CD4-positive, CD25-positive, alpha-beta regulatory T cell (primary cell): ENCODE measurements at places on chromosomes 4 and X. TPM values are rescaled to one million over a fixed set of nuclear protein-coding genes. Genes with fewer than 3 reads are reported as not detected.
A peak's percentile ranks its signal among the peaks of the same experiment; 100 is the strongest.

DNA sequence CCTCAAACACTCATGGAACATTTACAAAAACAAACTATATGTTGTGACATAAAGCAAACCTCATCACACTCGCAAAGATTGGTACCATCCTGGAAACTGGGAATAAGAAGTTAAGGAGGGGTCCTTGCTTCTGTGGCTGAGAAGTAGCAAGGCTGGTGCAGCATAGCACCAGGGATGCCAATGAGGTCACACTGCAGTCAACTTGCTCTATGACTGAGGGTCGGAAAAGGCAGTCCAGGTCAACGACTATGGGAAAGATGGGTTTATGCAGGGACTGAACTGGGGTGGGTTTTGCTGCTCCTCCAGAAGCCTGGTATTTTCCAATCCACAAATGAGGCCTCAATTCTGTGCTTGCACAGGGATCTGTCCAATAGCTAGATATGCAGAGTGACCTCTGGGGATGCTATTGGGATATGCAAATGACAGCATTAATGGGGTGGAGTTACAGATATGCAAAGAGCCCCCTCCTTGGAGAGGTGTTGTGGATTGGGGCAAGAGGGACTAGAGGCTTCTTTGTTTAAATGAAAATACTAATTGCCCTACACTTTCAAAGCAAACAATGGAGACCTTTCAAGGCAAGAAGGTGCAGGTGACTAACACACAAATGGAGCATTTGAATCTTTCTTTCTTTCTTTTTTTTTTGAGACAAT, 7.2 kb upstream of the IL13RA1 start:
- H3K27ac ChIP-seq: no peak overlapping the region
- no peak for DNase-seq
- H3K27me3 ChIP-seq: no peaks in the 10 kb centered on the region
- H3K4me3 ChIP-seq: no peak overlapping the region
- no peaks in the 10 kb centered on the region for H3K4me1 ChIP-seq

DNA sequence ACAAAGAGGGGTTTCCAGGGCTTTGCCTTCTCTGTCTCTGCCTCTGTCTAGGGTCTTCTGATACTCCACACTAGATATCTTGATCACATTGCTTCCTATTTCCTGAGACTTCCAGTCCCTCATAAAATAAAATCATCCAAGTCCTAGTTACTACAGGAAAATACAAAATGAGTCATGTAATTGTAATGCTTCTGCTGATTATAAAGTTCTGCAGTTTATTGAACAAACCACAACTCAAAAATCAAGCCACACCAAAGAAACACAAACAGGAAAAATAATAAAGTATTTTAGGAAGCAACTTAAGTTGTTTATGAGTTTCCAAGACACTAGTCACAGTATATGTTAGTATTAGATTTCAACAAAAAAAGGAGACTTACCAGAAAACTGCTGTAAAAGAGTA, 695.1 kb upstream of the GALNTL6 start:
- no peak overlapping the region for H3K4me3 ChIP-seq
- no peaks in the 10 kb centered on the region for H3K27me3 ChIP-seq
- H3K27ac ChIP-seq: no peak overlapping the region
- no peaks in the 10 kb centered on the region for H3K36me3 ChIP-seq

DNA sequence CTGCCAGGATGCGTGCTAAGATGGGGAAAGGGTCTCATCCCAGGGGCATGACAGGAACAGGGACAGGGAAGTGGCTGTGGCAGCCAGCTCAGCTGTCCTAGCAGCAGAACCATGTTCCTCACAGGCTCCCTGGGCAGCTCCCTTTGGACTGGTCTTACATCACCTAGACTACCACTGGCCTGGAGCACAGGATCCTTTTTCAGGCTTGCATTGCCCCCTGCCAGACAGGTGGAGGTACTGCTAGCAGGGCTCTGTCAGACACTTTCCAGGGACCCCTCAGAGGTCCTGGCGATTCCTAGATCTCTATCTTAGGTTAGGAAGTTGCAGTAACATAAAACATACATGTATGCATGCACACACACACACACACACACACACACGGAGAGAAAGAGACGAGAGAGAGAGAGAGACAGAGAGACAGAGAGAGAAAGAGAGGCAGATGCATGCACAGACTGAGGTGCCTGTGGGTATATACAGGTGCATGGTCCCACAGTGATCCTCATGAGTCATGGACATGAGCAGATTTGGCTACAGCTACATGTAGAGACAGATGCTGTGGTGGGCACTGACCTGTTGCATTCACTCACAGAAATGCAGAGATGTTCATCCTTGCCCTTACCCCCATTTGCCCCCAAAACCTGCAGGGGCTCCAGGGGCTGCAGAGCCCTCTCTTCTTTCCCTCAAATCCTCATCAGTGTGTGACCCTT, 63.6 kb downstream of the STARD8 start:
- DNase-seq: no peak
- H3K27ac ChIP-seq: no peak overlapping the region
- no peaks in the 10 kb centered on the region for H3K36me3 ChIP-seq
- no peaks in the 10 kb centered on the region for H3K4me1 ChIP-seq

- no peak for DNase-seq
- H3K27me3 ChIP-seq: no peaks in the 10 kb centered on the region
- H3K4me3 ChIP-seq: no peak overlapping the region
Observed at GRCh38 chr4:148305751-148306150, 136.5 kb downstream of the NR3C2 start.

- no peak for DNase-seq
- H3K4me1 ChIP-seq: no peaks in the 10 kb centered on the region
- H3K27ac ChIP-seq: no peak overlapping the region
Observed at GRCh38 chrX:65910899-65911298, 129.0 kb downstream of the VSIG4 start.

DNA sequence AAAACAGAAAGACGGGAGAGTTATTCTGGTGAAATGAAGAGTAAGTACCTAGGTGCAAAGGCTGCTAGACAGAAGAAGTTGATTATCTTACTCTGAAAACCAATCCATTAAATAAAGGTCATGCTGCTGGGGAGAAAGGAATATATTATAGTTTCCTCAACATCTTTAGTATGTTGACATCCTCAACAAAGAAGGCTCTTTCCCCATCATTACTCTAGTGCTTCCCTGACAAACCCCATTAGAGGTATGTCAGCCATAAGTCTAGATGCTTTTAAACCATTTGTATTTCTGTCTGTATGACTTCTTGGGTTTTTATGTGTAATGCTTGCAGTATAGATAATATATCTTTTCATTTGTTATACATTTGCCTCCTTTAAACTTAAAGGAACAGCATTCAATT, 75.9 kb downstream of the ADGRL3 start:
- no peaks in the 10 kb centered on the region for H3K4me1 ChIP-seq
- H3K36me3 ChIP-seq: no peaks in the 10 kb centered on the region
- H3K27me3 ChIP-seq: no peaks in the 10 kb centered on the region
- H3K27ac ChIP-seq: no peak overlapping the region
- no peak overlapping the region for H3K4me3 ChIP-seq

DNA sequence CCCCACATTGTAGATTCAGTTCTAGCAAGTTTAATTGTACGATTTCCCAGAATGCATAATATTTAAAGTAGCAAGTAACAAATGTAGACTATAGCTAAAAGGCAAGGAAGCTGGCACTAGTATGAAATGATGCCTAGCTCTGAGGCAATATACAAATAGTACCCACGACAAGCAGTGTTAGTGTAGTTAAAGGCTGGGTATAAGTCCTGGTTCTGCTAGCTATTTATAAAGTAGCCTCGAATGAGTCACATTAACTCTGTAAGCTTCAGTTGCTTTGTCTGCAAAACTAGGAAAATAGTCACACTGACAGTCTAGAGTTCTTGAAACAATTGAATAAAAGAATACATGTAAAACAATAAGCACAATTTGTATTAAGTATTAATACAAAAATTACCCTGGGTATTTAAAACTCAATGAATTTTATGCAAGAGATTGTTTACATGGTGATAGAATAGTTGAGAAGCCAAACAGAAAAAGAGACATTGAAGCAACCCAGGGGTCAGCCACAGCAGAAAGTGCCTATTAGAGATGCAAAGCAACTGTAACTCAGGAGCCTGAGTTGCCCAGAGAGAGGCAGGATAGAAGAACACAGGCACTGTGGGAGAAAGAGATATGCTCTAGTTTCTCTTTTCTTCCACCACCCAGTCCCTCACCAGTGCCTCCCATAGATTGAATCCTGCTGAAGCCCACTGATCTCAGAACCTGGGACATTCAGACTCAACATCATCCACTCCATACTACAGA, 949.0 kb downstream of the C4orf33 start:
- H3K27me3 ChIP-seq: no peaks in the 10 kb centered on the region
- no peak for DNase-seq
- no peak overlapping the region for H3K4me3 ChIP-seq
- no peak overlapping the region for H3K27ac ChIP-seq

DNA sequence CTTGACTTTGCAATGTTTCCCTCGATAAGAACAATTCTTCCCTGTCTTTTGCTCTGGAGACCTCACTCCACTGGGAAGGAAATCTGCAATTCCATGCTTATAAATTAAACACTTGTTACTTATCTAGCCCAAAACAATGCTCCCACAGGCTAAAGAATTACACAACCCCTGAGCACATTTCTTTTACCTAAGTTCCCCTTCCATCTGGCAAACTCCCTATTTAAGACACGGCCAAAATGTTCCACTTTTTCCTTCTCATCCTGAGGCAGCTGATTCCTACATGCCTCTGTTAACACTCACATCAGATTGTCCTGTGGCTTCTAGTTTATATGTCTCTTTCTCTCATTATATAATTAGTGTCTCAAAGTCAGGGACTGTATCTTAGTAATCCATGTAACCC, 211.7 kb downstream of the COX18 start:
- H3K4me1 ChIP-seq: no peaks in the 10 kb centered on the region
- no peak for DNase-seq
- no peak overlapping the region for H3K4me3 ChIP-seq
- H3K36me3 ChIP-seq: no peaks in the 10 kb centered on the region

DNA sequence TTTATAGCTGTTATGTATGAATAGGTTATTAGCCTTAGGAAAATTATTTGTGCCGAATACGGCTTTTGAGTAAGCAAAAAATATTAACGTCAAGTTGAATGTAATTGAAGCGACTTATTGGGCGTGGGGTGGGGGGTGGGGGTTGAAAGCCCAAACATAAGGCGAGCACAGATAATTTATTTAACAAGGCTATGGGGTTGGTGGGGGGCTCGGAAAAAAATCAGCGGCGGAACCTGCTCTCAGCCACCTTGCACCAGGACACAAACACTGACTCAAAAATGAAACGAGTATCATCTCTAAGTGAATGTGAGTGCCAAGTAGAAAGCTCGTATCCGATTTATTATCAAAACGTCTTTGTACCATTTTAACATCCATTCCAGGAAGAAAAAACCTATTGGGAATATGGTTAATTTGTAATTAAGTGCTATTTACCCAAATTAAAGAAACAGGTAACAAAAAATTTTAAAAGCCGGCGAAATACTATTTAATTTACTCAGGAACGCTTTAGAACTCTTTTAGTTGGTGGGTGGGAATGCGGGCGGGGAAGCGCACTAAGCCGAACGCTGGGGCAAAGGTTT, 902 bp upstream of the LARP1B start:
- H3K36me3 ChIP-seq: no peaks in the 10 kb centered on the region
- peaks cover 20% of the 10 kb centered on the region for H3K4me1 ChIP-seq
- DNase-seq: no peak
- no peaks in the 10 kb centered on the region for H3K27me3 ChIP-seq

- no peaks in the 10 kb centered on the region for H3K36me3 ChIP-seq
- DNase-seq: no peak
- H3K4me3 ChIP-seq: no peak overlapping the region
- H3K27ac ChIP-seq: no peak overlapping the region
Observed at GRCh38 chr4:176872461-176872860, 79.7 kb upstream of the VEGFC start.

DNA sequence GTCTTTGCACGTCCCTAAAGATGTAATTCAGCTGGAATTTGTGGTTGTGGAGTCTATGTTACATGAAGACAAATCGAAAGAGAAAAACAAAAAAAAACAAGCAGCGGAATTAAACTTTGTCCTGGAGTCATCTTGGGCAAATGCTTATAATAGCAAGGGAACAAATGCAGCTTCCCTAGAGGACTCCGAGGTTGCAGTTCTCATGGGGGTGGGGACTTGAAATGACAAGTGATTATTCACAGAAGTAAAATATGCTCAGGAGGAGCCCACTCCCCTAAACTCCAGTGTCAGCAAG, 362.4 kb downstream of the ARHGAP24 start:
- no peaks in the 10 kb centered on the region for H3K36me3 ChIP-seq
- no peak overlapping the region for H3K27ac ChIP-seq
- no peak for DNase-seq
- H3K4me1 ChIP-seq: no peaks in the 10 kb centered on the region

- no peak overlapping the region for H3K4me3 ChIP-seq
- no peaks in the 10 kb centered on the region for H3K4me1 ChIP-seq
- H3K27me3 ChIP-seq: no peaks in the 10 kb centered on the region
- H3K36me3 ChIP-seq: no peaks in the 10 kb centered on the region
Observed at GRCh38 chrX:38839277-38839676, 38.0 kb downstream of the MID1IP1 start.

- H3K27ac ChIP-seq: no peak overlapping the region
- H3K4me3 ChIP-seq: no peak overlapping the region
- H3K4me1 ChIP-seq: no peaks in the 10 kb centered on the region
Observed at GRCh38 chrX:115413246-115413878, 123.8 kb downstream of the LUZP4 start.

DNA sequence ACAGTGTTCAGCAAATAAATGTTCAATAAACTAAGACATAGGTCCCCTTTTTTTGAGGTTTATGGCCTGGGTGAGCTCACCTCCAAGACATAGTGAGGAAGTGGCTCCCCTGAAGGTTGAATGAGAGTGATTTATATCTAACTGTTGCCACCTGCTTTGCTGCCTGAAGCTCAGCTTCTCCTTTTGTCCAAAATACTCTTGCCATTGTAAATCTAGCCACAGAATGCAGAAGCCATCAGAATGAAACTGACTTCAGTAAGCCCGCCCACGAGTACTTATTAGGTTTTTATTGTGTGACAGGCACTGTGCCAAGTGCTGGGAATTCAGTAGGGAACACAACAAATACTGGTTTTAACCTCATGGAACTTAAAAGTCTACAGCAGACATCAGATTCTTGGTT, 18.0 kb downstream of the SPINK2 start:
- H3K4me3 ChIP-seq: no peak overlapping the region
- no peaks in the 10 kb centered on the region for H3K27me3 ChIP-seq
- no peak for DNase-seq

- peaks cover 23% of the 10 kb centered on the region for H3K4me1 ChIP-seq
- no peak for DNase-seq
- peak overlapping the region; percentile 95 for H3K4me3 ChIP-seq
- peak overlapping the region; percentile 87 for H3K27ac ChIP-seq
- no peaks in the 10 kb centered on the region for H3K27me3 ChIP-seq
Observed at GRCh38 chr4:4247696-4248028, 361 bp downstream of the TMEM128 start.

The OCRL gene
- total RNA-seq: 1.4 TPM

The MBNL3 gene
- 14.0 TPM for total RNA-seq

The KIT gene
- total RNA-seq: 0.49 TPM

The GRK4 gene
- total RNA-seq: 2.8 TPM

The HPRT1 gene
- total RNA-seq: 30.8 TPM

The IL13RA2 gene
- not detected for total RNA-seq

The ATP7A gene
- 13.6 TPM for total RNA-seq

The CCNQ gene
- total RNA-seq: 23.8 TPM

The PLP1 gene
- total RNA-seq: not detected

The RBM46 gene
- not detected for total RNA-seq

The KCNE5 gene
- not detected for total RNA-seq

The DCAF16 gene
- total RNA-seq: 82.3 TPM

The SMARCA1 gene
- 0.25 TPM for total RNA-seq
